Left lung (tissue), 14 donors: ENCODE measurements at places on chromosomes 16 and 17. TPM values are rescaled to one million over a fixed set of nuclear protein-coding genes. Genes with fewer than 3 reads are reported as not detected.
A peak's percentile ranks its signal among the peaks of the same experiment; 100 is the strongest.

GRCh38 chr16:24541233-24541933 is 2.0 kb downstream of the RBBP6 start:
- no peak for DNase-seq

DNA sequence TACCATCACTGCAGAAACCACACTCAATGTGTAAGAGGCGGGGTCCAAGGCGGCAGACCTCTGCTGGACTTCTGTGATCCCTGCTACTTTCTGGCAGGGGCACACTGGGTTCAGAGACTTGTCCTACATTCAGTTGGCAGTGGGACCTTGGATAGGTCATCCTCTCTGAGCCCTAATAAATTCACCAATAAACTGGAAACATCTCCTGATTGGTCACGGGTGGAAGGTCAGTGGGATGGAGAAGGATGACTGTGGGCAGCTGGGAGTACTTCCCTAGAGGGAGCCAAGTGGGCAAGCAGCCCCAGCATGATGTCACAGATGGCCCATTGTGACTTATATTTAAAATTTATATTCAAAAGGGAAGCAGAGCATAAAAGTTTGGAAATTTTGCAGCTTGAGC is 49.7 kb downstream of the RNF112 start:
- DNase-seq: no peak

Gene KANSL1
- 129 TPM for polyA plus RNA-seq

DNA sequence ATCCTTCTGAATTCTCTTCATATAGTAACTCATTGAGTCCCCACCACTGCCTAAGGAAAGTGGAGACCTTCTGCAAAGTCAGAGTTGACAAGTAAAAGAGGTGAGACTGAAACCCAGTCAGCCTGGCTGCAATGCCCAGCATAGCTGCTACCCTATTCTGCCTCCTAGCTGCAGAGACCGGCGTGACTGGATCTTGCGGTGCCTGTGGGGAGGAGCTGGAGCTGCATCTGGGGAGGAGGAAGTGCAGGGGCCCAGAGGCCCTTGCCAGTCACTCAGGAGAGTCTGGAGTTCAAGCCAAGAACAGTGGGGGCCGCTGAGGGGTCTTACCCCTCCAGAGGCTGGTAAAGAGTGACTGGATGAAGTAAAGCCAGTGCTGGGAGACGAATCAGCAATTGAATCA is 35.0 kb upstream of the ZNF423 start:
- no peak for DNase-seq

GRCh38 chr17:16478649-16479048 is 13.3 kb downstream of the LRRC75A start:
- no peak for DNase-seq

Gene MYOCD
- 10.4 TPM for polyA plus RNA-seq

Gene CHD9
- 79.1 TPM for polyA plus RNA-seq

DNA sequence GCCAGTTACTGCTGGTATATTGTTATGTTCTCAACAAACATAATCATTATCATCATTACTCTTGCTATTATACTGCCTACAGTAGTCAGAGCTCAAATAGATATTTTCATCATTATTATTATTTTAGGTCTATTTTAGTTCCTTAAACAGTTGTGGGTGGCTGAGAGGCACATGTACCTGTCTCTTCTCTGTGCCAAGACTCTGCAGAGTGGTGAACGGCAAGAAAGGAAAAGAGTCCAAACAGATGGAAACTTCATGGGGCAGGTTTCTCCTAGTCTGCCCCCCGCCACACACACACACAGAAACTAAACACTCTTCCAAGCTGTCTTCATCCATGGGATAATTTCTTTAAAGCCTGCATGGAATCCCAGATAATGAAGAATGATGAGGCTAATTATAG is 77.7 kb upstream of the CLEC3A start:
- DNase-seq: no peak

GRCh38 chr17:50534222-50534978 is 1.9 kb downstream of the EPN3 start:
- DNase-seq: no peak

DNA sequence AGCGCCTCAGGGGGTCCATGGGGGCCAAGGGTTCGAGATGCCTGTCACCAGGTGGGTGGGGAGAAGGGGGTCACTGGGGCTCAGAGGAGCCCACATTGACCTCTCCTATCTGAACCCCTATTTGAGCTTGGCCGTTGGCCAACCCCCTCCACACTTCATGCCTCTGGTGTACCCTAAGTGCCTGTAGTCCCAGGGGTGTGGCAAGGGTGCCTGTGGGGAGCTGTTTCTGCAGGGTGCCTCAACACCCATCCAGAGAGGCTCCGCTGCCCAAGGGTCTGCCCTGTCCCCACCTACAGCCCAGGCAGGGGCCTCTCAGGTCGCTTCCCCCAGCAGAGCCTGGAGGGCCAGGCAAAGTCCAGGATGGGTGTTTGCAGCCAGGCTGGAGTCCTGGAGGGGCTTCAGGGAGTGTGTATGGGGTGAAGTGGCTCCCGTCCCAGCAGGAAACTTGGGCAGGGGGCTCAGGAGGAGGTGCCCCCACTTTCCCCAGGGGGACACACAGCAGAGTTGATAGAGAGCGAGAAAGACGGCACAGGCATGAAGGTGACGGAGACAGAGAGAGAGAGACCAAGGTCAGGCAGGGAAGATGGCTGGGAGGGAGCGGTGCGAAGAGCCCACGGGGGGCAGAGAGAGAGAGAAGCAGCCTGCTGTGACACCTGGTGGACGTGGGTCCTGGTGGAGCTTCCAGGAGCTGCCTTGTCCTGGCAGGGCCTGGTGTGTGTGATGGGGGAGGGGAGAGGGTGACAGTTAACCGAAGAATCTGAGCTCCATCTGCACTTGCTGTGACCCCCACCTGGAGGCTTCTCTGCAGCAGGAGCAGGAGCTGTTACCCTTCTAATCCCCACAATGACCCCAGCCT is at the start of gene SEPTIN12:
Gene SEPTIN12, minus strand, starts transcription at position 719 of the 856 bp plus-strand sequence. Its CDS starts 700 bp downstream, at position 19.
- peak; percentile 43 for DNase-seq

DNA sequence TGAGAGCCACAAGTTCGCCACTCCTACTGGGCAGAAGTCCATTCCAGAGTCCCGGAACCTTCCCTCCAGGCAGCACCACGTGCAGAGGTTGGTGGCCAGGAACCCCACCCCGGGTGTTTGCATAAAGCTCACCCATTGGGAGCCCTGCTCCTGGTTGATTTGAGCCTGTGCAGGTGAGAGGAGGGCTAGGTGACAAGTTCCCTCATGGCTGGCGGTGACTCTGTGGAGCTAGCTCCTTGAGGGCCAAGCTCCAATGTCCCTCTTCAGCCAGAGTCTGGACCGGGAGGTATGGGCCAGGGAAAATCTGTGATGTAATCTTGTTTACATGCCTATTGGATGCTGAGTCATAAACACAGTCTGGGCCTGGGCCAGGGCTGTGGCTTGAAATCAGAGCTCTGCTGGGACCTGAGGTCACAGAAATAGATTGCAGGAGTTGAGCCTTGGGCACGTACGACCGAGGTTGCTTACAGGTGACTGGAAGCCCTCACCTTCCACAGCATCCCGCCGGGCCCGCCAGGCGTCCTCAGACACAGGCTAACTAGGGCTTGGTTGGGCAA is 118.9 kb downstream of the AATF start:
- no peak for DNase-seq

Gene TNFRSF17
- polyA plus RNA-seq: not detected

Gene KRT16
- not detected for polyA plus RNA-seq

Gene CLDN7
- polyA plus RNA-seq: 36.4 TPM

Gene AIPL1
- not detected for polyA plus RNA-seq
